ENCODE measurements at places on chromosomes 6 and 20.
A peak's percentile ranks its signal among the peaks of the same experiment; 100 is the strongest.

- DNase-seq = no peak
Measured at GRCh38 chr6:56624046-56624727, 18.5 kb downstream of the DST start.

DNA sequence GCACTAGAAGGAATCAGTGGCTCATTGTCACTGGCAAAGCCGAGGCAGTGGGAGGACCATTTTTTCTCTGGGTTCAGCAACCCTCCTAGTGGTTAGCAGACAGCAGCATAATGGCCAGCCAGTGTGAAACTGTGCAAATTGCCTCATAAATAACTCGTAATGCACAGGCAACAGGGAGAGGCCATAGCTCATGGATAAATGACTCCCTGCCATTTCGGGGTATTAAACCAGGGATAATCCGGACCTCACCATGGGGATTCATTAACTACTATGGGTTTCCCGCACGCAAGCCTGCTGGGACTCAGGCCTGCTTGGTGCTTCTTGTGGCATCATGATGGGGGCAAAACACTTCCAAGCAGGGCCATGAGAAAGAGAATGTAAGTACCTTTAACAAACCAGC is 158.2 kb upstream of the CHD6 start:
- no peak for DNase-seq

GRCh38 chr6:27994616-27995015 is 37.6 kb downstream of the OR2B6 start:
- no peak for DNase-seq

- DNase-seq = no peak
Measured at GRCh38 chr6:85775883-85776282, 133.2 kb upstream of the SYNCRIP start.

DNA sequence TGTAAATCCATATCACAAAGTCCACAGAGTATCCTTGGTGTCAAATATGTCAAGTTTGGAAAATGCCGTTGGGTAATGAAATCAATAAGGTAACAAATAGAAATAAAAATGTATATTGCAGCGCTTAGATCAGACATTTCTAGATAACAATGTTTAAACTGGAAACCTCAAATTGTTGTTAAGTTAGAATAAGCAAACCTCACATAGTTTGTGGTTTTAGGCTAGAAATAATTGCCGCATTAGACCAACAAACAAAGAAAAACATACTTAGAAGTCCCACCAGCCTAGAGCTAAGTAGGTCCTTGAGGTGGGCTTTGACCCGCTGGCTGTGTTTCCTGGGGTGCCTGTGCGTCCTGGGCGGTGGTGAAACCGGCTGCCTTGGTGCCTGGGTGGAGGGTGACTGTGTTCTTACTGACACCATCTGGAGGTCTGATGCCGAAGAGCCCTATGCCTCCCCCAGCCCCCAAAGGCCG is 71.4 kb downstream of the DACT2 start:
- no peak for DNase-seq

GRCh38 chr6:36362551-36363370 is 24.7 kb downstream of the ETV7 start:
- no peak for DNase-seq

GRCh38 chr6:43082806-43083655 is 6.9 kb downstream of the PTK7 start:
- DNase-seq = no peak

DNA sequence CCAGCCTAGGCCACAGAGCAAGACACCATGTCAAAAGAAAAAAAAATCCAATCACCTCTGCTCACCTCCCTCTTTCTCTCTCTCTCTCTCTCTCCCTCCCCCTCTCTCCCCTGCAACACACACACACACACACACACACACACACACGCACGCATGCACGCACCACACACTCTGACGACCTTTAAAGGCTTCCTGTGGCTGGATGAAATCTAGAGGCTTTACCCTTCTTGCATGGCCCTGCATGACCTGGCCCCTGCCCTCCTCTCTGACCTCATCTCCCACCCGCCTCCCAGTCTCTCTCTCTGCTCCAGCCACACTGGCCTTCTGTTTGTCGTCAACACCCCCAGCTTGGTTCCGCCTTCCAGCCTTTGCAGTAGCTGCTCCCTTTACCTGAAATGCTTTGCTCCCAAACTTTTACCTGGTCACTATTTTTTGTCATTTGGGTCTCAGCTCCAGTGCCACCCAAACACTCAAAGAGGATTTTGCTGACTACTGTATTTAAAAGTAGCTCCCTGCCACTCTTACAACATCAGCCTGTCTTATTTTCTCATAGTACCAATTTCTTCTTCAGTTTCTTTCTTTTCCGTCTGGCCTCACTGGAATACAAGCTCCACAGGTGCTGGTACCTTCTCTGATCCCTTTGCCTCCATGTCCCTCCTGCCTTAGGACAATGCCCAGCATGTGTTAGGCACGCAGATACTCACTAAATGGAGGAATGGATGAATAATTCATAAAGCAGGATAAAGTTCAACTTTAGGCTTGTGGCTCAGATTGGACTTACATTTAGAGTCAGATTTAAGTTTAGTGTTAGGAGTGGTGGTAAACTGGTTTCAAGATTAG is 4.3 kb upstream of the LTA start:
- no peak for DNase-seq

GRCh38 chr6:120556491-120556890 is 777.8 kb downstream of the TBC1D32 start:
- DNase-seq = no peak

DNA sequence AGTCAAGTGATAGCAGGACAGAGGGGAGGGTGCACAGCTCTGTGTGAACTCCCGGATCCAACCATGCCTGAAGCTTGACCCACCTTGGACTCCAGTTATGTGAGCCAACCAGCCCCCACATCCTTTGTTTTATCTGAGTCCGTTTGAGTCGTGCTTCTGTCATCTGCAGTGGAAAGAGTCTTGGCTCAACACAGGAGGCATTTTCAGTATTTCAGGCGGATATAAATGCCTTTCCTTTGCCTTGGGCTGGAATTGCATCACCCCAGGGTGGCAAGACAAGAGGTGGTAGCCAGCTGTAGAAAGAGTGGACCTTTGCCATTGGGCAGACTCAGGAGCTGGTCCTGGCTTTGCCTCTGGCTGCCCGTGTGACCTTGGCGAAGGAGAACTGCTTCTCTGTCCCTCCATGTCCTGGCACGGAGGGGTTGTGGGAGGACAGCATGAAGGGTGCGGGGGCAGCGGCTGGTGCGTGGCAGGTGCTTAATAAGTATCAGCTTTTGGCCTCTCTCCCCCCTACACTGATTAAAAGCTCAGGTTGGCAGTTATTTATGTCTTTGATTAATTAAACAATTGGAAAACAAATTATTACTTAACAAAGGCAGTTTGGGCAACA is 42.6 kb upstream of the APCDD1L start:
- DNase-seq = no peak

GRCh38 chr6:15879371-15880261 is 216.8 kb upstream of the DTNBP1 start:
- peak; percentile 31 for DNase-seq

DNA sequence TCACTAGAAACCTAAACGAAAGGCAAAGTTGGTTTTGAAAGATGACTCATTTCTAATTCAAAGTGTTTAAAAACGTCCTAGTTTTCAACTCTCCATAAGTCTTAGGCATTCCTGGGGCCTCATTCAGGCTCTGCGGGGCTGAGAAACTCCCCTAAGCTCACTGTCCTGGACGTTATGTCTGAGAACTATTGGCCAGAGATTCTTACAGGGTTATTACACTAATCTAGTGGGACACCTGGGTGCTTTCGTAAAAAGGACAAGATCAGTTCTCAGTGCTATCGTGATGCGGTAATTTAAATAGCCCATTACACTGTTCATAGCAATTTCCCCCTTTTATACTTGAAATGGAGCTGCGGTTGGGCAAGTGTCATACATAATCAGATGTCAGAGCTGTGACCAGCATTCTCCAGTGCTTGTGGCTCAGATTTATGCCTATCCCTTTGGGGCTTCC is 280.9 kb downstream of the QKI start:
- DNase-seq = no peak

DNA sequence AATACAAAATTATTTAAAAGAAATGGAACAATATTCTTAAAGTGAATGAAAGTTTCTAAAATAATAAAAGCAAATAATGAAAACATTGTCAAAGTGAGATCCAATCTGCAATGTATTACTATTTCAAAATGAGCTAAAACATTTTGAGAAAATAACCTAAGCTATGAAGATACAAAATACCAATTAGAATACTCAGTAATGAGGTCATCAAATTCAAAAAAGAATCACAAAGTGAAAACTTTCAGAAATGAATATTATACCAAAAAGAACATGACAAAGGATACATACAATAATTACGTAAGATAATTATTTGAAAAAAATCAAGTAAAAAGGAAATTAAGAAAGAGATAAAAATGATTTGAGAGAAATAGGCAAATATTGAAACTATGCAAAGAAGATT is 634.5 kb downstream of the EYS start:
- DNase-seq = no peak

DNA sequence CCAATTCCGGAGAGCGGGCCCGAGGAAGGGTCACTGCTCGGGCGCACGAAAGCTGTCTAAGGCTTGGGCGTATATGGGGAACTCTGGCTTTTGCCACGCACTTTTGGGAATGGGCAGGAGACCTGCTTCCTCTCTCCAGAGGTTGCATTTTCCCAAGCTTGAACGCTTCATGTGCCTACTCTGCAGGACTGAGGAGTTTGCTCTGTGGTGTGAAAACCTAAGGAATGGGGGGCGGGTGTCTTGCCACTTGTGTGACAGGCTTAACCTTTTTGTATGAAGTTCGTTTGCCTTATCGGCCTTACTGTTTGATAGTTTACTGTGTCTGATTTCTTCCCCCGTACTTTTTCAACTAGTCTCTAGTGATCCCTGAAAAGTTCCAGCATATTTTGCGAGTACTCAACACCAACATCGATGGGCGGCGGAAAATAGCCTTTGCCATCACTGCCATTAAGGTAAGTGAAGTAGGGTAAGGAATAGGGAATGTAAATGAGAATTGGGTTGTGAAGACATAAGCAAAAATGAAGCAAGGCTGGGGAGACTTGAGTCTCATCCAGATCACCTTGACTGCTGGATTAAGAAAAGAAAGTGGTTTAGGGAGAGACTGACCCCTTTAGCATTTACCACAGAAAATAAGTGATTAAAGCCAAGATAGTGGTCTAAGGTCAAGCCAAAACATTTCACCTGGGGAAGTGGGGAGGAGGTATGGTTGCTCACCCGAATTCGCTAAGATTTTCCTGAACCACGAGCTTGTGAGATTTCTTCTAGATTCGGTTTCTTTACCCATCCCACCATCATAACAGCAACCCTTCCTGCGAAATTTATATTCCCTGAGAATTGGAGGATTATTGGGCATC is 627 bp downstream of the RPS18 start:
- DNase-seq = no peak

DNA sequence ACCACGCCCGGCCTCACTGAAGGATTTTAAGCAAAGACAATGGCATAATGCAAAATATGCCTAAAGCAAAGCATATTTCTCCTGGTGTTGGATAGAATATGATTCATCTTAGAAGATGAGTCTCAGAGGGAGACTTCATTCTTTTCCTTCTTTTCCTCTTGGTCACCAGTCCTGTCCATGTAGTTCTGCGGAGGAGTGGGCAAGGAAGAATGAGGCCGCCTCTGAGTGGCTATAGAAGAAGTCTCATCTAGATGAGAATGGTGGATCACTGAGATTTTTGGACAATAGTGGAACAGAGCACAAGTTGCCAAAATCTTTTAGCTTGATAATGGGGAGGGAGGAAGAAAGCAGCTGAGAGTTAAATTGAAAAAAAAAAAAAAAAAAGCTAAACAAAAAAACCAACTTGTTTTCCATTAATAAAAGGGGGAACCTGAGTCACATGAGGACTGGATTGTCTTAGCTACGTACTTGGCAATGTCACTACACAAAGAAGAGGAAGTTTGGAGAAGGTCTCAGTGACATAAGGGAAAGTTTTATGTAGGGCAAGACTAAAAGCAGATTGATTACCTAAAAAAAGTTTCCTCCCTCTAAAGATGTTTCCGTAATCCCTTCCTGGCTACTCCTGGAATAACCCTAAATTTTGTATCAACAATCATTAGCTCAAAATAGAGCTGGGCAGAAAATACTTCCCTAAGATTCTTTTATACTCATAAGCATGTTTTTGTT is 6.0 kb downstream of the CD83 start:
- no peak for DNase-seq

DNA sequence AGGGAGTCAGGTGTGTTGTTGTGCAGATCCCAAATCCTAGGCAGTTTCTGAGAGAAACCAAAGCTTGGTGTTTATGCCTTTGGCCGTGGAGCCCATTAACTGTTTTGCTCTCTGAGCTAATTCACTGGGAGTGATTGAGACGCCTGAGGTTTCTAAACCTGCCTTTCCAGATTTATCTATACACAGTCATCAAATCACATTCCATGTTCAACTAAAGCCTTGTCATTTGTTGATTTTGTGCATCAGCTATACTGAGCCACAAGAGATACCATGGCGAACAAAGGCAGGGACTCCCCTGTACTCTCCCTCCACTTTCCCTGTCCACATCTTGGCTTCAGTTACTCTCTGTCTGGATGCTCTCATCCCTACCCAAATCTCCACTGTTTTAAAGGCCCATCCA is 229.7 kb upstream of the PMEPA1 start:
- no peak for DNase-seq

GRCh38 chr20:39706184-39706663 is 744.1 kb downstream of the DHX35 start:
- no peak for DNase-seq

GRCh38 chr20:62906209-62906608 is 20.1 kb downstream of the DIDO1 start:
- no peak for DNase-seq

DNA sequence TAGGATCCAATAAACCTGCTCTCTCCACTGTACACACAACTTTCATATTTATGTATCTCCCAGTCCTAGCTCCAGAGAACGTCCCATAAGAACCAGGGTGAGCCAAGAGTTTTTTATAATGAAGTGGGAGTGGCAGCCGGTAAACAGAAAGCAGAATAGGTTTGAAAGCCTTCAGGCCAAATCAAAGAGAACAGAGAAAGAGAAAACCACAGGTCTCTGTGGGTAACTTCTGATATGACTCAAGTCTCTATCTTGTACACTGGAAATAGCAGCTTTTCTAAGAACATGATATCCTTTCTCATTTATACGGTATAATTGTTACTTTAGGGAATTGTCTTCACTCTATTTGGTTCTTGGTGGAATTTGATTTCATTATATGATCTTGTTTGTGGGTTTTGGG is 273.6 kb downstream of the PACRG start:
- DNase-seq = no peak

- no peak for DNase-seq
Measured at GRCh38 chr6:170345662-170346061, 39.1 kb downstream of the FAM120B start.

DNA sequence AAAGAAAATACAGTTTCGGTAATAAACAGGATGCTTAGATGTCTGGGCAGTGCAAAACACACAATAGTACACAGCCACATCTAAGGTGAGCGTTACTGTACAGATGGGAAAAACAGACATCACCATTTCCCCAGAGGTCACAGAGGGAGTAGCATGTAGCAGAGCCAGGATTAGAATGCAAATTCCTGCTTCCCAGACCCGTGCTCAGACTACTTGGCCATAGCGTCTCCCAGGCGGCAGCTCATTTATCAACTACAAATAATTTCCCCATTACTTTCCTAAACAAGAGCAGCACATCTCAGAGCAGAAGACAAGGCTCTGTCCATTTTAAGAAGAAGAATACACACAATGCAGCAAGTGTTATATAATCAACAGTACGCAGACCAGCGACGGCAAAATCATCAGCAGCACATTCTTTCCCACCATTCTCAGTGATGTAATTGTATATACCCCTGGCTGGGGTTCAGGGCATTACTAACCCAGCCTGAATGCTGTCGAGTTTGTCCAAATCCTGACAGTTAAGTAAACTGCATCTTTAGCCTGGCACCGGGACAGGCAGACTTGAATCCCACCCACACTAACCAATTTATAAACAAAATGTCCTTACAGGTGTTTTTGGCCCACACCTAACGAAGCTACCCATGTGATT is 61.9 kb downstream of the CNKSR3 start:
- DNase-seq = no peak
